ENCODE measurements at places on chromosomes 4 and X.
A peak's percentile ranks its signal among the peaks of the same experiment; 100 is the strongest.

GRCh38 chrX:70128071-70128470 is 5.2 kb upstream of the IGBP1 start:
- DNase-seq = peak; percentile 24

DNA sequence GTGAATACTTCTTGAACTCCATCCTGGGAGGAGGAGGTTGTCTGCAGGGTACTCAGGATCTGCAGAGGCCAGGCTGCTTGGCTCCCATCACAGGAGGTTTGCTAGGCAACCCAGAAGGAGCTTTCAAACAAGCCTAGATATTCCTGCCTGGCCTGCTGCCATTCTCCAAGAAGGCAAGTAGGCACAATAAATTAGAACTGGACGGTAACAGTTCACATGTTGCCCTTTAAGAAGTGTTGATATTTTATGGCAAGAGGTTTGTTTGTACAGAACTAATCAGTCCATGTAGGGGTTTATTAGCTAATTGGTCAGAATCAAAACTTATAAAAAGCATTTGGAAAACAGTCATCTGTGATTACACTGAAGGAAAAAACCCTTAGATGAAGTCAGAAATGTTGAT is 39.3 kb downstream of the SYNPO2 start:
- DNase-seq = no peak

- DNase-seq = no peak
Observed at GRCh38 chr4:114874321-114874720, 239.1 kb downstream of the NDST4 start.

DNA sequence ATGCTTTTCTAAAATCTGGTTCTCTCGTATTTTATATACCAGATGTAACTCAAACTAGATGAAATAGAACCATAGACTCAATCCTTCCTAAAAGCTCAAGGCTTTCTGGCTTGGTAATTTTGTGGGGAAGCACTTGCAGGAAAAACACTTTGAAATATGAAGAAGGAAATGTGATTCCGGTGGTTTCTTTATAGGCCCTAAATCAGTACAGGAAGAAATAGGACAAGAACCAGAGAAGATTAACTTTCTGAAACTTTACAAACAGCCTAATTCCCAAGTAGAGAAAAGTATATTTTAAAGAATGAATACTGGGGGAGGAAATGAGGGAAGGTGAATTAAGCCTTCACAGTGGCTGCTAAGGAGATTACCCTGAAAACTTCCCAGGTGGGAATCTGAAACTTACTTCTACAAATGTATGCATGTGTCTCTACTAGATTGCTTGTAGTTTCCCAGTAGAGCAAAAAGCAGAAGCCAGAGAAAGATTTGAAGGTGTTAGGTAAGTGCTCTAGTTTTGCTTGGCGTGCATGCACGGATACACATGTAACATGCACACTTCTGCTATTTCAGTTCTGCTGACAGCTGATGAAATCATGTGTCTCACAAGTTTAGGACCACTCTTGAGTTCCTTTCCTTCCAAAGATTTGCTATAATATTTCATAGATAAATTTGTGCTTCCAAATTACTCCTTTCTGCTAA is 92.1 kb downstream of the AFF1 start:
- DNase-seq = no peak

DNA sequence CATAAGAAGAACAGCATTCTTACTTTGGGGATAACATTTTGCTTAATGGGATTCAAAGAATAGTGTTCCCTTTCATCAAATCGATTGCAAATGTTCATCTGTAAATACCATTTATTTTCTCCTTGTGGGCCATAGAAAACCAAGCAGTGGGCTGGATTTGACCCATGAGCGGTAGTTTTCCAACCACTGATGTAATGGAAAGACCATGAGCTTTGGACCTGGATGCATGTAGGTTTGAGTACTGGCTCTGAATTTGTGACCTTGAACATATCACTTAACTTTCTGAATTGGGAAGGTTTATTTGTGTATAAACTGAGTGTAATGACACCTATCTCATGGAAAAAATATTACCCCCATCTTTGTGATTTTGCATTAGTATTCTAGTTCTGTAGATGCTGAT is 54.3 kb downstream of the REPS2 start:
- no peak for DNase-seq

DNA sequence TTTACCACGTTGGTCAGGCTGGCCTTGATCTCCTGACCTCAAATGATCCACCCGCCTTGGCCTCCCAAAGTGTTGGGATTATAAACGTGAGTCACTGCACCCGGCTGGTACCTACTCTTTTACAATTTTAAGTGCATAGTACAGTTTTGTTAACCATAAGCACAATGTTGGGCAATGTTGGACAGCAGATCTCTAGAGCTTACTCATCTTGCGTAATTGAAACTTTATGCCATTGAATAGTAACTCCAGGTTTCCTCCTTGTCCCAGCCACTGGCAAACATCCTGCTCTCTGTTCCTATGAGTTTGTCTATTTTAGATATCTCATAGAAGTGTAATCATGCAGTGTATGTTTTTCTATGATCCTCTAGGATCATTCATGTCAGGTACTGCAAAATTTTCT is 9.3 kb upstream of the CPE start:
- DNase-seq = no peak

DNA sequence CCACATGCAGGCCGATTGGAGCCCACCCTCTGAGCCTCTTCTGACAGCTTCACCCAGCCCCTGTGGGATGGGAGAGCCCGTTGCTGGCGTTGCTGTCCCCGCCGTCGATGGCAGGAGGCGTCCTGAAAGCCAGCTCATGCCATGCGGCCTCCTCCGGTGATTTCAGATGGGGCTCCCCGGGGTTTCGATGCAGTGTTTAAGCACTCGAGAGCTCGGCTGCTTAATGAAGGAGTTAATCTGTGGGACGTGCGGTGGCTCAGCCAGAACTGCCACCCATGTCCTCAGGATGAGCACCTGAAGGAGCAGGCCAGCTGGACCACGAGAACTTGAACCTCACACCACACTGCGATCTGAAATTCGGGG is 95.6 kb downstream of the SORCS2 start:
- DNase-seq = no peak

GRCh38 chr4:839675-840443 is 13.9 kb upstream of the CPLX1 start:
- DNase-seq = no peak

DNA sequence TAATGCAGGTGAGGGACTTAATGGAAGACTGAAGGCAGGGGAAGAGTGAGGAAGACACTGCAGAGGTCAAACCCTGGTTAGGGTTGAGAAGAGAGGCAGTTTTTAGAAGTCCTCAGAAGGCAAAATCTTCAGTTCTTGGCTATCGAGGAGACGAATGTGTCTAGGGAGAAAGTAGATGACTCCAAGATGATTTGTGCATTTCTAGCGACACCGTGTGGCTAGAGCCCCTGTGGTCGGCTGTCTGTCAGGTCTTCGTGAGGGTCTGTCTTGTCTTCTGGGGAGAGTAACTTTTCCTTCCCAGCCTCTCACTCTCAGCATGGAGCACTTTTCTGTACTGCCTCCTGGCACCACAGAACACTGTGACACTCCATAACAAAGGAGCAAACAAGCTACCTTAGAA is 458.1 kb downstream of the STIM2 start:
- DNase-seq = peak; percentile 81

DNA sequence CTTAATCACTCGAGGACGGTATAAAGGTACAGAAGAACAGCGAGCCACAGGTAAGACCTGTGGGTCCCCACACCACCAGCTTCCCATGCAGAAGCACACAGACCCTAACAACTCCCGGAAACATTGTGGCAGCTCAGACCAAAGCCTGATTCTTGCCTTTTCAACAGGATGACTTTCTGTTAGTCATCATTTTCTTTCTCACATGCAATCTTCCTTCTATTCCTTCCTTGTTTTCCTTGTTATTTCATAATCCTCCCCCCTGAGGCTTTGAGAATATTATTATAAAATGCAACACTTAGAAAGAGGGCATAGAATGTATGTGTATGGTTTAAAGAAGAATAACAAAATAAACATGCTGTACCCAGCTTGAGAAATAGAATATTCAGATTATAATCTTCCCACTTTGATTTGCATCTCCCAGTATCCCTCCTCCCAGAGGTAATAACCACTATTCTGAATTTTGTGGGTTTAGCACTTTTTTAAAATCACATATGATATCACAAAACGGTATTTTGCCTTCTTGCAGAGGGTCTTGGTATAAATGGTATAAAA is 100.9 kb downstream of the FHDC1 start:
- DNase-seq = no peak

DNA sequence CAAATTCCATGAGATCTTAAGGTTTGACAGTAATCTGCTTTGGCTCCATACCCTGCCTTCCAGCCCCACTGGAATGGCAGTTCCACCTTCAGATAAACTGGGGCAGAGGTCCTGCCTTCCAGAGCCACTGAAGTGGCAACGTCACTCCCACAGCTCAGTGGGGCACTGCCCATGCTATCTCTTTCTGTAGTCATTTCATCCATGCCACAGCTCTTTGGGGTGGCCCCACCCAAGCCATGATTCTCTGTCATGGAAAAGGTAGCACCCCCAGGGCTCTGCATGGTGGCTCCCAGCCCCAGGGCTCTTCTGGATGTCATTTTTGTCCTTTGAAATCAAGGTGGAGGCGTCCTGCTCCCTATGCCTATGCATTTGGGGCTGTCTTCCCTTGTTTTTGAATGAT is 596.5 kb downstream of the SPOCK3 start:
- no peak for DNase-seq

- no peak for DNase-seq
Observed at GRCh38 chr4:8860096-8860891, 11.3 kb downstream of the HMX1 start.

DNA sequence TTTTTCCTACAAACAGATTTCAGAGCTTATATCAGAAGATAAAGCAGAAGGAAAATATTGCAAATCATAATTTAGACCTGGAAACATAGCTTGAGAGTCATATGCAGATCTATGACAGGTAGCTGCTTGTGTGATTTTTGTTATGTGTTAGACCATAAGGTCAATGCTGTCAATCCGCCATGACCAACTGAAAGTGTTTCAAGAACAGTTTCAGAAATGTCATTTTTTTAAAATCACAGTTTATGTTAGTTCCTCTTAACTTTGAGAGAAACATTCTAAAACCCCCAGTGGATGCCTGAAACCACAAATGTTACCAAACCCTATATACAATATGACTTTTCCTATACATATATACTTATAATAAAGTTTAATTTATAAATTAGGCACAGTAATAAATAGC is 391.3 kb upstream of the FAM241A start:
- DNase-seq = no peak

DNA sequence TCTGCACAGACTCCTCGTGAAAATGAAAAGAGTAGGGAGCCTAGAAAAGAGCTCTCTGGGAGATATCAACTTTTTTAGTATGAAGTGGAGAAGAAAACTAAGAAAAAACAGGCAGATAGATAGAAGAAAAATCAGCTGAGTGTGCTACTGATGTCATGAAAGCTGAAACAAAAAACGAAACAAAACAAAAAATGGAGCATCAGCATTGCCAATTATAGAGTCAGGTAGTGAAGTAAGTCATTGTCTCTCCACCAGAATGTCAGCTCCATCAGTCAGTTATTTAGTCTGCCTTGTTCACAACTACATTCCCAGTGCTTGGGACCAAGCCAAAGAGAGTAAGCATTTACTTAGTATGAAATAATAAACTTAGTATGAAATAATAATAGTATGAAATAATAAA is 595.1 kb downstream of the STPG2 start:
- DNase-seq = no peak

- DNase-seq = no peak
Observed at GRCh38 chrX:108511721-108512120, 72.1 kb downstream of the COL4A5 start.

DNA sequence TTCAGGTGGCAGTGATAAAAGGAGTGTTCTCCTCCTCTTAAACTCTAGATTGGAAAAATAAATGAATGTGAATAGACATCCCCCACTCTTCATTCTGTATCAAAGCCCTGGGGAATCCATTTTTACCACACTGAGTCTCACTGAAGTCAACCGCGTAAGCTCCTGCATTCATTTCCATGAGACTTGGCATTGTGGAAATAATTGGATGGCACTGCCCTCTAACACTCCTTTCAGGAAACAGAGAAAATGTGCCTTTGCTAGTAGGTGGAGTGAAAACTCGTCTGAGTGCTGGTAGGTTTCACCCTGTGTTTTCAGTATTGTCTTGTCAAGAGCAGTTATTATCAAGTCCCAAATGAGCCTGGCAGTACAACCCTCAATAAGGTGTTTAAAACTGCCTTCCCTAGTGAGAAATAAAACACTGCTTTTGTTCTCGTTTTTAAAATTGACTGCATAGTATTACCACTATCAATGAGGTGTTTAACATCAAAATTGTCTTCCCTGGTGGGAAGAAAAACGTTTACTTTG is 9.7 kb upstream of the CDKN2AIP start:
- DNase-seq = no peak

GRCh38 chr4:99816545-99817308 is at the start of gene DAPP1:
DAPP1 (plus strand) TSS chr4:99816827; CDS start chr4:99816914, 87 bp downstream.
- DNase-seq = no peak

DNA sequence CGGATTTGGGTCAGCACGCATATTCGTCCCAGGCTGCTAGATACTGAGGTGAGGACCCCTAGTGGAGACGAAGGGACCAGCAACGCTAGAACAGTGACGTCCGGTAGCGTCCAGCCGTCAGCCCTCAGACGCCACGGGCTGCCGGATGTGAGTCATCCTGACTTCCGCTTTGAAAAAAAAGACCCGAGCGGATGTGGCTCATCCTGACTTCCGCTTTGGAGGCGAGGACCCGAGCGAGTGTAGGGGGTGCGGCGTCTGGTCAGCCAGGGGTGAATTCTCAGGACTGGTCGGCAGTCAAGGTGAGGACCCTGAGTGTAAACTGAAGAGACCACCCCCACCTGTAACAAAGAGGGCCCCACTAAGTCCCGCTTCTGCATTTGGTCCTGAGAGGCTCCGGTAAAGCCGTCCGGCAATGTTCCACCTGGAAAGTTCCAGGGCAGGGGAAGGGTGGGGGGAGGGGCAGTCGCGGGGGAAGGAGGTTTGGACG is at the start of gene MAGEB2:
MAGEB2 (plus strand) TSS at position 207 of the 487 bp plus-strand sequence. CDS start 3,018 bp downstream, outside the sequence.
- DNase-seq = peak; percentile 15

GRCh38 chrX:15497865-15498264 is 2.7 kb upstream of the BMX start:
- peak; percentile 67 for DNase-seq

DNA sequence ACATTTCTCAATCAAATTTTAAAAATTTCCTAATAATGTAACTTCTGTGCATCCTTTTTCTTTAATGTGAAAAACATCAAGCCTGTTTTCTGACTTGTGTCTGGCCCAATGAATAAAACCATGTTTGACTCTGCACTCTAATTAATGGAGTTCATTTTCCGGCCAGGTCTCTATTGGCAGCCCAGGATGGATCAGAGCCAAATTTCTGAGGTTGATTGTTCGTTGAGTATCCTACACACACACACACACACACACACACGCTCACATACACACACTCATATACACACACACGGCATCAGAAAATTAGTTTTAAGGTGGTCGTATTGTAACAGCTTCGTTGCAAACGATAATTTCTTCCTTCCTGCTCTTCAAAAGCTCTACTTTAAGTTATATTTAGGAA is 28.9 kb upstream of the TLL1 start:
- no peak for DNase-seq

- DNase-seq = no peak
Observed at GRCh38 chr4:39541987-39542610, 14.9 kb upstream of the UGDH start.

DNA sequence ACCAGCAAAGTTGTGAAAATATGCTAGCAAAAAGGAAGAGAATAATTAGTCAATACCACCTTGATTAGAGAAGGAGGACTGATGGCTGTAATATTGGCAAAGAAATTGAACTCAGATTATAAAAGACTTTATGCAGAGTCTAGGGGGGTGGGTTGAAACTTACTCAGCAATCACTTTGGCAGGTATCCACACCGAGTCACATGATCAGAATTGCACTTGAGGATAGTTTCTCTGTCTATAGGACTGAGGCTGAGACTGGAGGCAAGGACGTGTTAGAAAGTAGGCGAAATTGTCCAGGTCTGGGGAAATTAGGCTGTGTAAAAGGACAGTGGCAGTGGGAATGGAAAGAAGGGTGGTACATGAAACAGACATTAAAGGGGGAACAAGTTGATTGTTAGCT is 284.4 kb downstream of the ARHGAP24 start:
- DNase-seq = no peak

Measured in iPS-NIHi11 (cell line).